Osteocyte (in vitro differentiated cells): ENCODE measurements at places on chromosomes 1 and 21.
A peak's percentile ranks its signal among the peaks of the same experiment; 100 is the strongest.

DNA sequence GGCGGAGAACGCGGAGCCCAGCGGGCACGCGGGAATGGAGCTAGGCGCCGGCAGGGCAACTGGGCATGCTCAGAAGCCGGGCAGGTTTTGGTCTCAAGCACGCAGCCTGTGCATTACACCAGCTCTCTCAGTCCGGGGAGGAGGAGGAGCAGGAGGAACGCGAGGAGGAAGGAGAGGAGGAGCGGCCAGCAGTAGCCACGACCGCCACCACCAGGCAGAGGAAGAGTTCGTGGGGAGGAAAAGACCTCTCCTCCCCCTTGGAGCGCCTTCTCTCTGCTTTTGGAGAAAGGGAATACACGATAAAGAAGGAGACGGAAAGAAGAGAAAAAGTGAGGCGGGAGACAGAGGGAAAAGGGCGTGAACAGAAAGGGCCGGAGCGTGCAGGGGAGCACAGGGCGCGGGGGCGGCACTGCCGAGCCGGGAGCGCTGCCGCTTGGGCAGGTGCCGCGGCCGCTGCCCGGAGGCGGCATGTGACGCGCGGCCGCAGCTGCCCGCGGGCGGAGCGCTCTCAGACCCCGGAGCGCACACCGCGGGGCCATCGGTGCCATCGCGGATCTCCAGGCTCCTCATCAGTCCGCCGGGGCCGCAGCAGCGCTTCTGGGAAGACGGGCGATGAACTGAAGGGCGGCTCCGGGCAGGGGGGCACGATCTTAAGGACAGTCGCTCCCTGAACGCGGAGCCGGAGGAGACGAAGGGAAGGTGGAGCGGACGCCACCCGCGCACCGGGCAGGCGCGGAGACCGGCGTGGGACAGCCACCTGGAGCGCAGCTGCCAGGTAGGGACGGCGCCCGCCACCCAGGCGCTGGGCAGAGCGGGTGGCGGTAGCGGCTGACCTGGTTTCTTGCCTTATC is at the start of gene CHRM3:
Gene CHRM3 (plus strand): TSS at position 116 of the 851 bp plus-strand sequence. CDS start 520,884 bp downstream, outside the sequence.
- DNase-seq, result no peak
- peak within 1 kb of the TSS; percentile 84 for H3K4me3 ChIP-seq
- H3K36me3 ChIP-seq, result peaks cover 1% of the 10 kb centered on the region

GRCh38 chr1:230679825-230680224 is 34.1 kb downstream of the AGT start:
- DNase-seq, result no peak
- H3K27ac ChIP-seq, result no peak overlapping the region
- H3K4me1 ChIP-seq, result peaks cover 17% of the 10 kb centered on the region
- H3K4me3 ChIP-seq, result no peak overlapping the region
- H3K27me3 ChIP-seq, result no peaks in the 10 kb centered on the region

DNA sequence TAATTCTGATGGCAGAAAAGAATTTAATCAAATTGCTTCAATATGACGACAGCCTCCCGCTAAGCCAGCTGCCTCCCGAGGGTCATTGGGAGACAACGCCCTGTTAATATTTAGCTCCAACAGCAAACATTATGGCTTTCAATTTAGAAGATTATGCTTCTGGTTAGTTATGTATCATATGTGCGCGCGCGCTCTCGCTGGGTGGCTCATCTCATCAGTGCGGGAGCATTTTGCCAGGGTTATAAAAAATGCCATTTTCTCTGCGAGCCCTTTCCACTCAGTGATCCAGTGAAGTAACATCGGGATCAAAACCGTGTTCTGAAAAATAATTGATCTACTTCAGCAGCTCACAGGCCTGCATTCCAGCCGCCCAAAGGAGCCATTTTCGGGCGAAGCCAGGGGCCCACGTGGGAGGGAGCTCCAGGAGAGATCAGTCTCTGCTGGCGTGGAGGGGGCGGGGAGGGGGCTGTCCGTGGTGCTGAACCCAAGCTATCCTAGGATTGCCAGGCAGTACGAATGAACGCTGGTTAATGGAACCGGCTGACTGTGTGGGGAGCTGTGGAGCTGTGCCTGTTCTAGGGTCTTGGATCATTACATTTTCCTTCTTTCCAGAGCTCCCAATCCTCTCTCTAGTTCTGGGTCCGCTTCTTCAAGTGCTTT is 219.1 kb upstream of the ZC3H12A start:
- no peak overlapping the region for H3K27ac ChIP-seq
- H3K4me3 ChIP-seq, result no peak overlapping the region
- no peak for DNase-seq
- H3K27me3 ChIP-seq, result no peaks in the 10 kb centered on the region
- no peaks in the 10 kb centered on the region for H3K36me3 ChIP-seq

DNA sequence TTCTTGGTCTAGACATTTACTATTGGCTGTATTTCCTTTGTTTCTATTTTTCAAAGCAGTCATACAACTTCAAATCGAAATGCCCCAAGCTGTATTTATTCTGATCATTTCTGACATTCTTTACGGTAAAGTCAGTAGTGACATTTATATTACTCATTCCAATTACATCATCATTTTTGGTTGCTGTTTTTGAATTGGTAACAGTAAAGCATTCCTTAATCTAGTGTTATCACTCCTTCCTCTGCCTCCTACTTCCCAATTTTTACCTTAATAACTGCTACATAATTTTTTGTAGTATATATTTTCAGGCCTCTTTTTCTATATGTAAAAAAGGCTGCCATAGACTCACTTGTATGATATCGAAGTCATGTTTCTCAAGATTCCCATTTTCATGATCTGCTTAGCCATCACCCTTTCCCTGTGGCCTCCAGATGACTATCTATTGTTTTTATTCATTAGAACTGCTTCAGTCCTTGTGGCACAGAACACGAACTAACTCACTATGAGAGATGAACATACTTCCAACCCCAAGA is 167.2 kb downstream of the RUNX1 start:
- peaks cover 66% of the 10 kb centered on the region for H3K4me1 ChIP-seq
- peaks cover 18% of the 10 kb centered on the region for H3K36me3 ChIP-seq
- DNase-seq, result no peak
- H3K27ac ChIP-seq, result peak overlapping the region; percentile 98
- H3K4me3 ChIP-seq, result peak overlapping the region; percentile 89
- no peaks in the 10 kb centered on the region for H3K27me3 ChIP-seq

DNA sequence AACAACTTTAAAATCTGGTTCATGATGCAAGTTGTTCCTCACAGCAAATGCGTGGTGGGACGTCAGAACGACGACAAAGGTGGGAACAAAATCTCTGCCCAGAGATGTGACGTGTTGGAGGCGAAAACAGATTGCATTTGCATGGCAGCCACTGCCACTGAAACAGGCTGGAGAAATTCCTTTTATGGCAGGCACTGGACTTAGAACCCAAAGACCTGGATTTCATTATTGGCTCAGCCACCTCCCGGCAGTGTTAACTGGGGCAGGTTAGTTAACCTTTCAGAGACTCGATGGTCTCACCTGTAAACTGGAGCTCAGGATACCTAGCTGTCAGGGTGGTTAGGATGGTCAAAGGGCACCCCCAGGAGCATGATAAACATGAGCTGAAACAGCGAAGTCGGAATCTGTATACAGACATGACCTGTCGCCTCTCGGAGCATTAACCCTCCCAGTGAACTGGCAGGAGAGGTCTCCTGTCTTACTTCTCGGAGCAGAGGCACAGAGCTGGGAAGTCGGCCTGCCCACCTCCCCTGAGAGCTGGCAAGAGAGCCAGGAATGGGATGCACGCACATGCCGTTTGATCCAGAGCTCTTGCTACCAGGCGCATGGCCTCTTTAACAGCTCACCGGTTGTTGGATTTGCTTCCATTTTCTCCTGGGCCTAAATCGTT is 59.2 kb upstream of the TARBP1 start:
- no peaks in the 10 kb centered on the region for H3K27me3 ChIP-seq
- H3K27ac ChIP-seq, result no peak overlapping the region
- H3K4me1 ChIP-seq, result peaks cover 41% of the 10 kb centered on the region
- H3K4me3 ChIP-seq, result no peak overlapping the region
- H3K36me3 ChIP-seq, result no peaks in the 10 kb centered on the region
- no peak for DNase-seq

- peaks cover 21% of the 10 kb centered on the region for H3K4me1 ChIP-seq
- no peaks in the 10 kb centered on the region for H3K27me3 ChIP-seq
- peaks cover 9% of the 10 kb centered on the region for H3K36me3 ChIP-seq
- no peak overlapping the region for H3K4me3 ChIP-seq
- no peak overlapping the region for H3K27ac ChIP-seq
Measured at GRCh38 chr1:198936371-198937083, 297.7 kb downstream of the PTPRC start.

DNA sequence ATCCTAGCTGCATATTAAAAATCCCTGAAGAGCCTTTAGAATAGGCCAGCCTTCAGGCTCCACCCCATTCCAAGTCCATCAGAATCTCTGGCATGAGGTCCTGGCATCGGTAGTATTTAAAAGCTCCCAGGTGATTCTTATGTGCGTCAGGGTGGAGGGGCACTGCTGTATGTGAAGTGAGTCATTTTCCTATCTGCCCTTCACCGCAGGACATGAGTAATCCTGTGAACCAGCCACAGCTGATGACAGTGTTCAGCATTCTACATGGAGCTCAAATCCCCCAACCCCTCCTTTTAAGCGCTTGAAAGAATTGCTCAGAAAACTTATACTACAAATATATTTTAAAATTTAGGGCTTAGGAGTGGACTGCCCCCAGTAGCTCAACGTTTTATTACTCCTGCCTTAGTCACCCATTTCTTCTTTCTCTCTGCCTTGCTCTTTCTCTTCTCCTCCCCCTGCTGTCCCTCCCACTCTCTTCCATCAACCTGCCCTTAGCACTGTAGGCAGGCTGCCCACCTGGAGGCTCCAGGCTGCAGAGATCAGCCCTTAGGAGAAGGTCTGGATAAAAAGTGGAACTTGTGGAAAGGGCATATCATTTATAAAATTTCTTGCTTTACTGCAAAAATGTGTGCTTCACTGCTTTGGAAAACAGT is 73.8 kb upstream of the ZNF281 start:
- no peaks in the 10 kb centered on the region for H3K27me3 ChIP-seq
- peaks cover 11% of the 10 kb centered on the region for H3K4me1 ChIP-seq
- H3K4me3 ChIP-seq, result no peak overlapping the region
- no peaks in the 10 kb centered on the region for H3K36me3 ChIP-seq

GRCh38 chr1:232143315-232143886 is 486.5 kb downstream of the SIPA1L2 start:
- no peaks in the 10 kb centered on the region for H3K27me3 ChIP-seq
- no peaks in the 10 kb centered on the region for H3K36me3 ChIP-seq
- H3K27ac ChIP-seq, result peak overlapping the region; percentile 74
- no peak for DNase-seq
- H3K4me3 ChIP-seq, result no peak overlapping the region

DNA sequence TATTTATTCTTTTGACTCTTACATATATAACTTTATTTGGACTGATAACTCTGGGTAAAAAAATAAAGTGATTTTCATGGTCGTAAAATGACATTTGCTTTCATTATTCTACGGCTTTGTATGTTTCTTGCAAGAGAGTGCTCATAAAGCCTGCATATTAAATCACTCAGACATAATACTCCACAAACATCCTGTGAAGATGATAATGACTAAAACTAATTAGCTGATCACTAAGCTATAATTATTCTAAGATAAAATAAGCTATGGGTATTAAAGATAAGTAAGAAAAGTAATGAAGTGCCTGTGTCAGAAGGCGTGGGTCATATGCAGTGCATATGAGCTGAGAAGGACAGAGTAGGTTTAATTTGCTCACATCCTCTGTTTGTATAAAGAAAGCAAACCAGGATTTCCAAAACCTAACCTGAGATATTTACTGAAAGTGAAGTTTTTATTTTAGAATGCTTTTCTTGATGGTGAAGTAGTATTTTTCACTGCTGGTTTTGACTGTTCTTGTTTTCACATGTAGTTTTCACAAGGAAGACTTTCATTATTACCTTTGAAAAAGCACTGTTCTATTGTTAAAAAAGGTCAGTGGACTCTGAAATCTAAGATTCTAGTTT is 278.8 kb downstream of the AMY1C start:
- no peaks in the 10 kb centered on the region for H3K27me3 ChIP-seq
- DNase-seq, result no peak
- no peaks in the 10 kb centered on the region for H3K4me1 ChIP-seq
- no peak overlapping the region for H3K27ac ChIP-seq
- H3K36me3 ChIP-seq, result no peaks in the 10 kb centered on the region

DNA sequence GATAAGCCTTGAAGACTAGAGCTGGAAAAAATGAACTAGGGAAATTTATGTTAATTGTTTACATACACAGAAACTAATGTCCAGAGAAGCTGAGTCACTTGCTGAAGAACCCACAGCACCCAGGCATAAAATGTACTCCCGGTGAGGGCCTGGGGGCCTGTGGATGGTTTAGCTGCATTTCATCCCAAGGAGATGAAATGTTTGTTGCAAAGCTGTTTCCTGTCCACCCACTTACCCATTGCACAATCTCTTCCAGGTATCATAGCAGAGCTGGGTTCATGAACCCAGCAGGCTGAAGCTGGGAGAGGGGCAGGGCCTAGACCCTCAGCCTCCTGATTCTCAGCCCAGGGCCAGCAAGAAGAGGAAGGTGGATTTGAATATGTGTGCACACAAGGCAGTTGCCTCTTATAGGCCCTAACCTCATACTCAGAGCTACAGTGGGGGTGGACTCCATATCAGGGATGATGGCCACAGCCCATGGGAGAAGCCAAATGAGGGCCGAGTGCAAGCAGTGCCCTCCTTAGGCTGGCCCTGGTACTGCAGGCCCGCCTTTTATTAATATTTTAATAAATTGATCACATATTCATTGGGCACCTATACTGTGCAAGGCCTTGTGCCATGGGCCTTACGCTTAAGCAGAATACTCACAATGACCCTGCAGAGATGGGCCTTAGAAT is 110.8 kb downstream of the LACTBL1 start:
- H3K36me3 ChIP-seq, result peaks cover 20% of the 10 kb centered on the region
- no peak for DNase-seq
- H3K4me3 ChIP-seq, result no peak overlapping the region

DNA sequence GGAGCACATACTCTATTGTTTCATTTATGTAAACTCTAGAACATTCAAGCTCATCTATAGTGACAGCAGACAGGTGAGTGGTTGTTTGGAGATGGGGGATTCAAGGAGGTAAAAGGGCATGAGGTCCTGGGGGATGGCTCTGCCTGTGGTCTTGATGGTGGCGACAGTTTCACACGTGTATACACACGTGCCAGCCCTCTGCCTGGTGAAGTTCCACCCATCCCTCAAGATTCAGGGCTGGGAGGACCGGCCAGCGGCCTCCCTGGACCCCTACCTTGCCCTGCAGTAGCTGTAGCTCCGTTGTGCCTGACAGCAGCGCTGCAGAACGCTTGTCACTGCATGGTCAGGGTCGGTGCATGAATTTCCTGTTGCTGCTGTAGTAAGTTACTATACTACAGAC is 38.9 kb upstream of the UTS2 start:
- peaks cover 13% of the 10 kb centered on the region for H3K4me1 ChIP-seq
- no peaks in the 10 kb centered on the region for H3K36me3 ChIP-seq
- H3K4me3 ChIP-seq, result no peak overlapping the region
- H3K27me3 ChIP-seq, result peaks cover 25% of the 10 kb centered on the region

DNA sequence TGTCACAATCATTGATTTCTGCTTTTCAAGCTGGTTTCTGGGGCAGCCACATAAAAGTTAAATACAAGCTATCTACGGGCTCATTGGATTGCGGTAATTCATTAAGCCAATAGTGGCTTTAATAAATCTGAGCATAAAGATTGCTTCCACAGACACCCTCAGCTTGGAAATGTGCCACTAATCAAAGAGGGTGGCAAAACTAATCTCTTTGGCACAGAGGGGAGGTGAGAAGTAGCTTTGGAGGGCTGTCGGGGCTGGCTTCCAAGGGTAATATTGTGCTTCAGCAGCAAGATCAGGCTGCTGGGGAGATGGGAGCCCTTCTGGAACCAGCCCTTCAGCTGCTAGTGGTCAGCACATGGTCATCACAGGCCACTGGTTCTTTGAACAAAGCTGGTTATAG is 21.2 kb upstream of the KAZN start:
- H3K27me3 ChIP-seq, result no peaks in the 10 kb centered on the region
- H3K4me1 ChIP-seq, result no peaks in the 10 kb centered on the region
- no peaks in the 10 kb centered on the region for H3K36me3 ChIP-seq
- no peak overlapping the region for H3K4me3 ChIP-seq
